ENCODE measurements at places on chromosomes 13 and 19.

DNA sequence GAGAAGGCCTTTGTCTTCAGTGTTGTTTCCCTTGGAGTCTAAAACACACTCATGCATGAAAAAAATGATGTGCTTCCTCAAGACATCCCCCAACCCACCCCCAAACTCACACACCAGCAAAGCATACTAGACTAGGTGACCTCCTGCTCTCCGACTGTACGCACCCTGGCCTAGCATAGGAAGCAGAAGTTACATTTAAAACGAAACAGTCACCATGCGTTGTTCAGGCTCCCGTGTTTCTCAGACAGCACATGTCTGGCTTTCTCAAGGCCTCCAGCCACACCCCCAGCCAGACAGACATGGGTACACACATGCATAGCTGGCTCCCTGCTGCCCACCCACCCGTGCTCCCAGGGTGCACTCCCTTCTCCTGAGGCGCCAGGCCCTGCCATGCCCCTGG is 28.7 kb upstream of the C1QTNF9 start:
- DNase-seq: no peak

- no peak for DNase-seq
Observed at GRCh38 chr19:49418511-49418910, 4.7 kb downstream of the PTH2 start.

DNA sequence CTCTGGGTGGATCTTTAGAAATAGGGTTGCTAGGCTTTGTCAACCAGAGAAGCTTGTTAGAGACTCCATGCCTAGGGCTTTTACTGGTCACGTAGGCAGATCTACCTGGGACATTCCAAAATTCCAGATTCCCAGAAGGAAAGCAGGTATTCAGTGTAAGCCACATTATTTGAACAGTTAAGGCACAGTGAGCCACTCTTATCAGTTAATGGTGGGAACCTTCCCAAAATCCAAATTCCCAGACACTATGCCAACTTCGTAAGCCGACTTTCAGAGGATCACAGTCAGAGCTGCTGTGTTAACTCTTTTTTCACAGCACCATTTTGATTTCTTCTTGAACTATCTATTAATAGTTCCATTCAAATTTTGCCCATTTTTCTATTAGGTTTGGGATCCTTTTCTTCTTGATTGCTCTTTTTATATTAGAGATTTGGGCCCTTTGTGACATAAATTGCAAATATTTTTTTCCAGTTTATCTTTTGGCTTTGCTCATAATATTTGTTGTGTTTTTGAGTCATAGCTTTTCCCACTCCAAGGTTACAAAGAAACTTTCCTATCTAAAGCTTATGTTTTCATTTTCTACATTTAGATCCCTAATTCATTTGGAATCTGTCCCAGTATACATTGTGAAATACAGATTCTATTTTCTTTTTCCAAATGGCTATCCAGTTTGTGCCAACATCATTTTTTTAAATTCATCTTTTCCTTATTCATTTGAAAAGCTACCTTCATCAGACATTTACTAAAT is 77.3 kb downstream of the DHRS12 start:
- DNase-seq: no peak

DNA sequence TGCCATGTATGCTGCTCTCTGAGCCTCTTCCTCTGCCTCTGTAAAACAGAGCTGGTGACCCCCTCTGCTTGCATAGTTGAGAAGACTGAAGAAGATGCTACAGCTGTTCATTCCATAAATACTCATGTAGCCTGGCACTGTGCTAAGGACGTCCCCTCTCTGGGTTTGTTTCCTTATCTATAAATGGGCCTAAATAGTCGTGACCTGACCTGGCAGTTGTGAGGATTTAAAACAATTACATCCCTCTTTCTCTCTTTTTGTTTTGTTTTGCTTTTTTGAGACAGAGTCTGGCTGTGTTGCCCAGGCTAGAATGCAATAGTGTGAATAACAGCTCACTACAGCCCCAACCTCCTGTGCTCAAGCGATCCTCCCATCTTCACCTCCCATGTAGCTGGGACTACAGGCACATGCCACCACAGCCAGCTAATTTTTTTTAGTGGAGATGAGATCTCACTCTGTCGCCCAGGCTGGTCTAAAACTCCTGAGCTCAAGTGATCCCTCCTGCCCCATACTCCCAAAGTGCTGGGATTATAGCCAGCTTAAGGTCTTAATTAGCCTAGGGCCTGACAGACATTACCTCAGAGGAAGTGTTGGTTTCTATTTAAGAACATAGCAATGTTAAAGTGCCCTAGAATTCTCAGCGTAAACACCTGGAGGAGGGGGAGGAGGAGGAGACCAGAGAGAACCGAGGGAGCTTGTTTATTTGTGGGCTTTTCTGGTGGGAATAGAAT is 4.6 kb downstream of the WDR62 start:
- DNase-seq: no peak

Measured in stimulated activated CD4-positive, alpha-beta T cell treated with anti-CD3 and anti-CD28 coated beads, Interleukin-12 subunit alpha, Interleukin-12 subunit beta, amount 100 ng/mL, for 48 hours (primary cell).